ENCODE measurements at places on chromosomes 6 and 20.

DNA sequence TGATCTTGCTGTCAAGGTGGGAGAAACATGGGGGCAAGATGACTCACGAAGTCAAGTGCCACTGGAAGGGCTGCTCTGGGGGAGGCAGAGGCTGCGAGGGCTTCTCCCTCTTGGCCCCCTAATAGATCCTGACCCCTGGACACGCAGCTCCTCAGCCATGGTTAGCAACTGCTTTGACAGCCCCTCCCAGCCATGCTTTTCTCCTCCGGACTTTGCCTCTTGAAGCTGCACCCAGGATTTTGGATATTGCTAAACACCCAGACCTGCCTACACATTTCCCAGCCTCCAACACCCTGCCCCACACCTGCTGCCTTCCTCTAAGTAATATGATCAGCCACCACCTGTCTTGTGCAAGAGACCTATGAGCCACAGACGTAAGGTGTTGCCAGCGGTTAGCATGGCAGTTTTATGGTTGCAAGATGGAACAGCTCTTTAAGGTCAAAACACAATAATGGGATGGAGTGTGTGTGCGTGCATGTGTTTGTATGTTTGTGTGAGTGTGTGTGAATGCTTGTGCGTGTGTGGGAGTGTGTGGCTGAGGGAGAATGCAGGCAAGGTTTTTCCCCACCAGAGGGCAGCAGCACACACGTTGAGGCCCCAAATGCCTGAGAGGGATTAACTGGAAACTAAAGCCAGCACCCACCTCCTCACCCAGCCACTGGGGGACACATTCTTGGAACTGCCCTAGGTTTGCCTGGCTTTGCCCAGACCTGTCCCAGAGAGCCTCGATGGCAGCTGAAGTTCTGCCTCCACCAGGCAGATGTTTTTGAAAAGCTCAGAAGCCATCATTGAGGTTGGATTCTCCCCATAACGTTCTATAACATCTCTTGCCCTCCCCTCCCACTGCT is 2.5 kb downstream of the IP6K3 start:
- peak; percentile 80 for DNase-seq
- H3K4me1 ChIP-seq, result no peaks in the 10 kb centered on the region
- no peak overlapping the region for H3K27ac ChIP-seq
- H3K27me3 ChIP-seq, result peaks cover 66% of the 10 kb centered on the region
- H3K36me3 ChIP-seq, result no peaks in the 10 kb centered on the region

GRCh38 chr6:159899994-159900745 is 9.4 kb downstream of the MAS1 start:
- no peaks in the 10 kb centered on the region for H3K36me3 ChIP-seq
- no peak overlapping the region for H3K27ac ChIP-seq
- H3K27me3 ChIP-seq, result peaks cover 4% of the 10 kb centered on the region
- no peak for DNase-seq
- H3K4me1 ChIP-seq, result no peaks in the 10 kb centered on the region

DNA sequence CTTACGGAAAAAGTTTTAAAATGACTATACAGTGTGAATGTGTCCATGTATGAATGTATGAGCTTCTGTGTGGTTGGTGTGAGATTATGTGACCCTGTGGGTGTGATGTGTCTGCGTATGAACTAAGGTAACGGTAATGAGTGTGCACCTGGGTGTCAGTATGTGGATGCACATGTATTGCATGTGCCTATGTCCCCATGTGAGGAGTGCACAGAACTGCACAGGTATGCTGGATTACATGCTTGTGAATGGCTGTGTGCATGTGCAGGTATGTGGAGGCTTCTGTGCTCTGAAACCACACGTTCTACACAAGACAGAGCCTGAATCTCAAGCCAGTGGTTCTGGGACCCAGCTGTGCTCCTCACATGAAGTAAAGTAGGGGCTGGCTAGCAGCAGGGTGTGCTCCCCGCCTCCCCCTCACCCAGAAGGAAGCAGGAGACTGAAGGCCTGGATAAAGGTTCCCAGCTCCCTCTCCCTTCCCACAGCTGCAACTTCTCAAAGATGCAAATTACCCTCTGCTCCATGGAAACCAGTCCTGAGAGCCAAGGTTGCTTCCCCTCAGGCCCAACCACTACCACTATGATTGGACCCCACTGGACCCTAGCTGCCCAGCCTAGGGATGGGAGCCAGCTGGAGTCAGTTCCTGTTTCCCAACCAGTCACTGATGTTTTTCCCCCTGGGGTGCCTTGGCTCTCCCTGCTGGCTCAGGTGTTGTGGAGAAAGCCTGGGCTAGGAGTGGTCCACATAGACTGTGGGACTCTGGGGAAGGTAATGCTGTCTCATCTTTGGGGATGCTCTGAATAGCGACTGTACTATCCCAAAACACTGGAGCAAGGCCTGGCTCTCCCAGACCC is 24.8 kb upstream of the SPDEF start:
- H3K4me1 ChIP-seq, result peaks cover 4% of the 10 kb centered on the region
- H3K4me3 ChIP-seq, result no peak overlapping the region
- no peaks in the 10 kb centered on the region for H3K36me3 ChIP-seq
- H3K27me3 ChIP-seq, result peaks cover 3% of the 10 kb centered on the region
- peak overlapping the region; percentile 8 for H3K27ac ChIP-seq

GRCh38 chr6:73042892-73043291 is 182.4 kb downstream of the KHDC1L start:
- no peaks in the 10 kb centered on the region for H3K27me3 ChIP-seq
- H3K36me3 ChIP-seq, result no peaks in the 10 kb centered on the region
- DNase-seq, result no peak
- H3K4me1 ChIP-seq, result no peaks in the 10 kb centered on the region

DNA sequence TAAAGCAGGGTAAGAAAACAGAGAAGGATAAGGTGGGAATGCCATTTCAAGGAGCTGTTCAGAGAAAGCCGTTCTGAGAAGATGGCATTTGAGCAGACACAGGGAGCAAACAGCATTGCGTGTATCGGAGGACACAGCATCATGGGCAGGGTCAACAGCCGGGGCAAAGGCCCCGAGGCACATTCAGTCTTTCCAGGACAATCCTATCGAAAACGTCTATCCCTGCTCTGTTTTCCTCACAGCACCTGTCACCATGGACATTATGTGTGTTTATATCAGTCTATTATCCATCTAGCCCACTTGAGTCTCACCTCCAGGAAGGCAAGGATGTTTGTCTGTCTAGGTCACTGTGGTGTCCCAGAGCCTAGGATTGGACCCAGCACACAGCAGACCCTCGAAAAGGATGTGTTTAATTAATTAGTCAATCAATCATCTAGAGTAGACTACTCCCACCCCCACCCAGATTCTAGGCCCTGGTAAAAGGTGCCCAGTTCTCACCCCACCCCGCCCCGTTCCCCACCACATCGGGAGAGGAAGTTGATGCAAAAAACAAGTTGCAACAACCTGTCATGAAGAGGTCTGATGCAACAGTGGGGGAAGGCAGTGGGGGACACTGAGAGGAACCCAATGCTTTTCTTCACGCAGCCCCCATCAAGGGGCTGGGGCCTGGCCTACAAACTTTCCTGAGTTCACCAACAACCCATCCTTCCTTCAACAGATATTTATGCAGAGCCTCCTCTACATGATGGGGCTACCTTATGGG is 66.6 kb downstream of the PREX1 start:
- no peaks in the 10 kb centered on the region for H3K27me3 ChIP-seq
- H3K27ac ChIP-seq, result peak overlapping the region; percentile 99
- H3K36me3 ChIP-seq, result peaks cover 52% of the 10 kb centered on the region

DNA sequence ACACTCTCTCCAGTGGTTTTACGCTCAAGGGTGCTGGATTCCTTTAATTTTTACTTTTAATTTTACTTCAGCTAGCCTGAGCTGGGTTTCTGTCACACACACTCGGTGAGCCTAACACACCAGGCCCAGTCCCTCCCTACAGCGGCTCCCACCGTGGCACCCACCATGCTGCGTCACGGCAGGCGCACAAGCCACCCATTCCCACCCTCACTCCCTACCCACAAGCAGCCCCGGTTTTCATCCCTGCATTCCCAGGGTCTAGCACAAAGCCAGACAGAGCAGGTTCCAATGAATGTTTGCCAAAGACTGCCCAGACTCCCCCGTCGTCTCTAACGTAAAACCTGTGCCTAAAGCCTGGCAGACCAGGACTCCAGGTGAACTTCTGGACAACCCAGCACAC is 50.3 kb downstream of the MYH7B start:
- no peak for DNase-seq
- H3K4me3 ChIP-seq, result no peak overlapping the region
- H3K27ac ChIP-seq, result no peak overlapping the region
- no peaks in the 10 kb centered on the region for H3K27me3 ChIP-seq
- H3K36me3 ChIP-seq, result peaks cover 48% of the 10 kb centered on the region

DNA sequence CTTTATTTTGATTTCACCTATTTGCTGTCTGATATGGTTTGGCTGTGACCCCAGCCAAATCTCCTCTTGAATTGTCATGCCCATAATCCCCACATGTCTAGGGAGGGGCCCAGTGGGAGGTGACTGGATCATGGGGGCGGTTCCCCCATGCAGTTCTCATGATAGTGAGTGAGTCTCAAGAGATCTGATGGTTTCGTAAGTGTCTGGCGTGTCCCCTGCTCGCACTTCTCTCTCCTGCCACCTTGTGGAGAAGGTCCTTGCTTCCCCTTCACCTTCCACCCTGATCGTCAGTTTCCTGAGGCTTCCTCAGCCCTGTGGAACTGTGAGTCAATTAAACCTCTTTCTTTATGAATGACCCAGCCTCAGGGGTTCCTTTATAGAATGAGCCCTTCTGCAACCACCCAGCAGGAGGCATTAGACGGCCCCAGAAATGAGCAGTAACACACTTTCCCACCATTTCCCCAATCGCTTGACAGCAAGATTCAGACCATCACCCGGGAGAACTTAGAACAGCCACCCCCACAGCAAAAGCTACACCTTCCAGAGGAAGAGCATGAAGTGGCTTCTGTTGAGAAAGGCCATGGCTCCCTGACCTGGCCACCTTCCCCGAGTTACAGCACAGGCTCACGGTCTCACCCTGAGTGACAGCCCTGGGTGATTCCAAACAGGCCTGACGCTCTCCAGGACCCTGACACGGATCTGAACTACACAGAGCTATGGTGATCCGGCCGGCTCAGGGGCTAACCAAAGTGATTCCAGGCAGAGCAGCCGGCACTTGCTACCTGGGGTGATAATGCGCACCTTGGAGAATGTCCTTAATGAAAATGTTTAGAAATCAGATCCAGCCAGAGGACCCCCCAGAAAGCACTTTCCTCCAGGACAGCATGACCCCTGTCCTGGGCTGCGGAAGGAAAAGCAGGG is 131.2 kb upstream of the CDH4 start:
- H3K4me1 ChIP-seq, result no peaks in the 10 kb centered on the region
- DNase-seq, result peak; percentile 51
- no peaks in the 10 kb centered on the region for H3K36me3 ChIP-seq
- H3K27ac ChIP-seq, result no peak overlapping the region

- peaks cover 16% of the 10 kb centered on the region for H3K36me3 ChIP-seq
- H3K27me3 ChIP-seq, result no peaks in the 10 kb centered on the region
- peaks cover 5% of the 10 kb centered on the region for H3K4me1 ChIP-seq
- DNase-seq, result no peak
- no peak overlapping the region for H3K27ac ChIP-seq
Observed at GRCh38 chr6:136640132-136640915, 90.1 kb upstream of the MAP7 start.

GRCh38 chr6:85431271-85431670 is 18.6 kb upstream of the NT5E start:
- no peak overlapping the region for H3K27ac ChIP-seq
- no peak for DNase-seq
- H3K36me3 ChIP-seq, result no peaks in the 10 kb centered on the region
